Upper lobe of left lung (tissue), 6 donors: ENCODE measurements at places on chromosomes 6 and 20. TPM values are rescaled to one million over a fixed set of nuclear protein-coding genes. Genes with fewer than 3 reads are reported as not detected.

DNA sequence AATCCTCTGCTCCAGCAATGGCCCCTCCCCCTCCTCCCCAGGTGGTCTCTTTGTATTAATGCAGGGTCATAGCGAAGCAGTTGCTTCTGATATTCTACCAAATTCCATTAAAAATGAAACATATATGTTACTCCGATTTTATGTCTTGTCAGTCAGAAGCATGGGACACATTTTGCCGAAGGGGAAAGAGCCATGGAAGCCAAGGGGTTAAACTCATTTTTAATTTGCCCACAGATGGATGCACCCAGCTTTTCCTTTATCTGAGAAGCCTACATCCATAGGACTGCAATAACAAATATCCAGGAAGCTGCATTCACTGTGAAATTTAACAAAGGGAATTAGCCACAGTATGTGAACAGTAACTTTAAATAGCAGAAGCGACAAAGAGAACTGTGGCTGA lies 688.2 kb downstream of the QKI start:
- no peak for DNase-seq

GRCh38 chr6:162704001-162704400 lies 23.6 kb downstream of the PRKN start:
- DNase-seq = no peak

- no peak for DNase-seq
Observed at GRCh38 chr6:40743226-40743625, 156.1 kb upstream of the LRFN2 start.

- no peak for DNase-seq
Observed at GRCh38 chr6:35370124-35370741, 27.9 kb downstream of the PPARD start.

GRCh38 chr20:54432966-54433365 lies 42.4 kb upstream of the DOK5 start:
- no peak for DNase-seq

DNA sequence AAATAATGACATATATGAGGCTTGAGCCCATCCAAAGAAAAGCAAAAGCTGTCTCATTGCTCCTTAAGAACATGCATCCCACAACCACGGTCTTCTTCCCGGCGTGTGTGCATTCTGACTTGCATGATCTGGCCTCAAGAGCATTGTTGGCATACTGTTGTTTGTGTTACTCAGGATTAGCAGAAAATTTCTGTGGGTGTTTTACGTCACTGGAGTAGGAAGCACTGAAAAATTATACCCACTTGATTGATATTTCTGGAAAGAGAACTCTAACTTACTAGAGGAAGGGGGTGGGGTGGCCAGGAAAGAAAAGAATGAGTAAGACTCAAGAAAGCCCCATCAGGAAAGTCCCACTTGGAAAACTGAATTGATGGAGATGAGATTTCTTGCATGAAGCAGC lies 326.2 kb upstream of the PRDM1 start:
- no peak for DNase-seq

DNA sequence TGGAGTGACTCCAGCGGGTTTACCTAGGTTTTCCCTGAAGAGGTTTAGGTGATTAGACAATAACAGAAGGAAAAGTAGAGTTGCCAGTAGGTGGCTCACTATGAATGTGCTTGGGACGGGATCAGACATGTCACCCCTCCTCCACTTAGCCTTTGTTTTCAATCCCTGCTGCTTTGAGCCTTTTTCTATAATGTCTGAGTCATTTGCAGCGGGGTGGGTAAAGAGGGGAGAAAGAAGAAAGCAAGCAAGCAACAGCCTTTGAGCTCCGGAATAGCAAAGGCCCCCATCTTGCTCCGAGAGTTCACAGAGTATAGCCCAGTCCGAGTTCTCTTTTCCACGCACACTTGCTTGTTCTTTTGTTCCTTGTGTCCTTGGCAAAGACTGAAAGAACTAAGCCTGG lies 129.1 kb downstream of the PACRG start:
- DNase-seq = no peak

- DNase-seq = no peak
Observed at GRCh38 chr6:168678077-168678476, 237.1 kb downstream of the SMOC2 start.

DNA sequence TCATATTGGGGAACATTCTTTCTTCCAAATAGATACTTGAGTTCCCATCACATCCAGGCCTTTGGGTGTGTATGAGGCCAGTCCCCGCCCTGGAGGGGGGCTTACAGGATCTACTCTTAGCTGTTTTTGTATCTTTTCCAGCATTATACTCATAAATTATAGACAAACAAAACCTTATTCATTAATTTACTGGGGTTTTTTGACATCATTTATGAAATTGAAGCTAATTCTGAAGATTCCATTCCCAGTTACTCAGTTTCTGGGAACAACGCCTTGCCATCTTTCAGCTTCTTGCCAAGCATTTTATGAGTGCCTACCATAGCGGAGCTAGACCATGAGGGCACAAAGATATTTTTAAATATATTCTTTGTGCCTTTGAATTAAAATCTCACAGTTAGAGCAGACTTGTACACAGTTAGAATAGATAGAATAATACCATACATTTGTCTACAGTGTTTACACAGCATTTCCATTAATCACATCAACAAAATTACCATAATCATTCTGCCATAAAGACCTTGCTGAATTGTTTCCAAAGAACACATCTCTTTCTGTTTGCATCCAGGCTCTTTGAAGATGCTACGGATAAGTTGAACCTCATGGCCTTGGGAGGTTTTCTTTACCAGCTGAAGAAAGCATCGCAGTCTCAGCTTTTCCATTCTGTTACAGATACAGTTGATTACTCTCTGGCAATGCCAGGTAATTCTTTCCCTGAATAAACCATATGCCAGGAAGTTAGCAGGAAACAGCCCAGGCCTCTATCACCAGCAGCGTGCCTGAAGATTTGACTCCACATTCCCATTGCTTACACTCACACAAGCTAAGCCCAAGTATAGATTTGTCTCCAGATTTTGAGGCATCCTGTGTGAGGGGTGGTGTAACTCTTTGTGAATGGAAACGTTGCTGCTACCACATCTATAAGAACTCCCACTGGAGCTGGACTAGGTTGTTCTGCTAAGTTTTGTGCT lies 75.4 kb upstream of the PBOV1 start:
- no peak for DNase-seq

- no peak for DNase-seq
Observed at GRCh38 chr6:17967668-17968518, 19.5 kb downstream of the KIF13A start.

GRCh38 chr20:56706867-56707360 lies 77.8 kb downstream of the TFAP2C start:
- no peak for DNase-seq

GRCh38 chr6:106508834-106509233 lies 120.5 kb downstream of the RTN4IP1 start:
- DNase-seq = no peak

KHDRBS2 gene
- total RNA-seq = 5.4 TPM

HLA-DRB1 gene
- total RNA-seq = 357 TPM

ZNF165 gene
- 3.1 TPM for total RNA-seq

CSNK2B gene
- 114 TPM for total RNA-seq

SLC12A5 gene
- 0.69 TPM for total RNA-seq

ZC2HC1B gene
- not detected for total RNA-seq
